ENCODE measurements at places on chromosomes 7 and 10. TPM values are rescaled to one million over a fixed set of nuclear protein-coding genes. Genes with fewer than 3 reads are reported as not detected.

CCDC146 gene
- total RNA-seq = 2.1 TPM

GATA3 gene
- total RNA-seq = not detected

PRSS37 gene
- not detected for total RNA-seq

BEND7 gene
- 0.63 TPM for total RNA-seq

JCAD gene
- total RNA-seq = 4.3 TPM

KCND2 gene
- 5.0 TPM for total RNA-seq

TMEM229A gene
- total RNA-seq = not detected

CRPPA gene
- total RNA-seq = 0.60 TPM

ATRNL1 gene
- total RNA-seq = 0.16 TPM

CDK14 gene
- total RNA-seq = 24.3 TPM

EFCAB10 gene
- total RNA-seq = not detected

PLCE1 gene
- total RNA-seq = 3.3 TPM

BMPR1A gene
- 47.3 TPM for total RNA-seq

ARHGAP12 gene
- total RNA-seq = 54.7 TPM

BAMBI gene
- 0.32 TPM for total RNA-seq

SPDYE2B gene
- total RNA-seq = not detected

BTBD16 gene
- total RNA-seq = not detected

NAPEPLD gene
- 12.7 TPM for total RNA-seq

CCL26 gene
- total RNA-seq = 1.4 TPM

GARIN1A gene
- total RNA-seq = 0.52 TPM

All from bronchial smooth muscle cell (primary cell).